NCI-H1930 (cell line): ENCODE measurements at places on chromosomes 7 and 10.

DNA sequence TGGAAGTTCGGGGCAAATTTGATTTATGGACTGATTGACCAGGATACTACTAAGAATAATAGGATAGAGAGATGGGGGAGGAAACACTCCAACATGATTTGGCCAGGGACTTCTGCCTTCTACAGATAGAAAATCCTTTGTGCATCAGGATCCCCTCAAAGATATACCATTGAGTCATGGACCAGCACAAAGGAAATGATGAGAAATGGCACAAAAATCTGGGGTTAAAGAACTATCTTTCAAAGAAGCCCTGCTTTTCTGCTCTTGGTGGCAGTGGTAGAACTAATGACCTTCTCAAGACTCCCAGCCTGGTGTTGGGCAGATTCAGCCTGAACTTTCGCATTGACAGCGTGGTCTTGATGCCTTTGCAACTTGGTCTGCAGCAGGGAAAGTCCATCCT lies 27.6 kb upstream of the LAMB1 start:
- no peak for DNase-seq

- no peak for DNase-seq
Observed at GRCh38 chr7:155545348-155545747, 1.0 kb downstream of the CNPY1 start.

GRCh38 chr10:82190432-82191260 lies 315.7 kb downstream of the NRG3 start:
- no peak for DNase-seq

GRCh38 chr7:131723926-131724325 lies 167.5 kb upstream of the PODXL start:
- no peak for DNase-seq

GRCh38 chr10:116183733-116184511 lies 89.1 kb downstream of the GFRA1 start:
- no peak for DNase-seq

DNA sequence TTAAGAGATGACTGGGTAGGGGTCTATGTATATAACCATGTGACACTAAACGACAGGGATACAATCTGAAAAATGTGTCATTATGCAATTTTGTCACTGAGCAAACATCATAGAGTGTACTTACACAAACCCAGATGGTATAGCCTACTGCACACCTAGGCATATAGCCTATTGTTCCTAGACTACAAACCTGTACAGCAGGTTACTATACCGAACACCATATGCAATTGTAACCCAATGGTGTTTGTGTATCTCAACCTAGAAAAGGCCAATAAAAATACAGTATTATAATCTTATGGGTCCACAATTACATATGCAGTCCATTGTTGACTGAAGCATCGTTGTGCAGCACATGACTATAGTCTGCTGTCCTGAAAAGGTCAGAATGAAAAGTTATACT lies 22.9 kb downstream of the STRIP2 start:
- DNase-seq = no peak

DNA sequence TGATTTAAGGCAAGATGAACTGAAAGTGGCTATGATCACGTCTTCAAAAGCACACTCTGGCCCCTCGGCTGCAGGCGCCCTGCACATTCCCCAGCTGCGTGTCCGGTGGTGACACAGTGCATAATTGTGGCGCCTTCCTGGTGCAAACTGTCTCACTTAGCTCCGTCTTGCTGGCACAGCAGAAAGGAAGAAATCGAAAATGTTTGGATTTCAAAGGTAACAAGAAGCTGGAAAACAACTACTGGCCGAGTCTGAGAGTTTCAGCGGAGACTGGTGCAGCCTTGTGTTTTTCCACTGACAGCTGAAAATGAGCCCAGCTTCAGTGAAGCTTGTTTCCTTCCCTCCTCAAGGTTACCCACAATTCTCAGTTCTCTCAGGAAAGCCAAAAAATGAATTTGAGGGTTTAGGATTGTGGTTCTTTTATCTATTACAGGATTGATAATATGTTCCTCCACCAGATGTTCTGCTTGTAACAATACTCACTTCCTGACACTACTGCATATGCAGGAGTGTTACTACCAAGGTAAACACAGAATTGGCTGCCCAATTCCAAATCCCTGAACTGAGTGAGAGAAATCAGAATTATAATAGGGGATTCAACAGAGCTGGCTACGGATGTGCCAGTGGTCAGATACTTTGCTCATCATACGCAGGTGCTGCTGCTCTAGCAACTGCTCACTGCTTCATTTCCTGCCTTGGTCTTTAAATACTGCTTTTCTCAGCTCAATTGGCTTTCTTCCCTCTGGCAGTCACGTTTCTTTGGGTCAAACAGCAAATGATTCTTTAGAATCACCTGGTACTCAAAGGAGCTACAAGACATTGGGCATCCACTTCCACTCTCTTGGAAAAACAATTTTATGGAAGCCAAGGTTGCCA lies 63.7 kb downstream of the TRUB1 start:
- DNase-seq = no peak

- DNase-seq = no peak
Observed at GRCh38 chr10:79415736-79416577, 29.5 kb downstream of the ZCCHC24 start.

GRCh38 chr7:128431221-128431620 lies 21.4 kb upstream of the IMPDH1 start:
- no peak for DNase-seq

GRCh38 chr7:27647046-27647445 lies 15.6 kb downstream of the HIBADH start:
- DNase-seq = no peak

DNA sequence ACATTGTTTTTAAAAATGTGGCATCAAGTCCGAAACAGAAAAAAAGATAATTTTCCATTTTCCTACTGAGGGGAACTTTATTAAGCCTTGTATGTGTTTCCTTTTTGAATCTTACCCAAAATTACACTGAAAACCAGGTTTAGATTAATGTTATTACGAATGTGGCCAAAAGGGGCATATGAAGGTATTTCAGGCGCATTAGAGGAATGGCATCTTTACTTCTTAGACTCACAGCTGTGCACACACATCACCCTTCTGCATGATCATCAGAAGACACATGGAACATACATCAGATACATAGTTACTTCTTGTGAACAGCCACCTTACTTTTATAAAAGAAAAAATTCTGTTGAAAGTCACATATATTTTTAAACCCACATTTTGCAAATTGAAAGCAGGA lies 58.6 kb upstream of the ZPBP start:
- no peak for DNase-seq

- no peak for DNase-seq
Observed at GRCh38 chr10:96756111-96756903, 36.0 kb upstream of the PIK3AP1 start.

DNA sequence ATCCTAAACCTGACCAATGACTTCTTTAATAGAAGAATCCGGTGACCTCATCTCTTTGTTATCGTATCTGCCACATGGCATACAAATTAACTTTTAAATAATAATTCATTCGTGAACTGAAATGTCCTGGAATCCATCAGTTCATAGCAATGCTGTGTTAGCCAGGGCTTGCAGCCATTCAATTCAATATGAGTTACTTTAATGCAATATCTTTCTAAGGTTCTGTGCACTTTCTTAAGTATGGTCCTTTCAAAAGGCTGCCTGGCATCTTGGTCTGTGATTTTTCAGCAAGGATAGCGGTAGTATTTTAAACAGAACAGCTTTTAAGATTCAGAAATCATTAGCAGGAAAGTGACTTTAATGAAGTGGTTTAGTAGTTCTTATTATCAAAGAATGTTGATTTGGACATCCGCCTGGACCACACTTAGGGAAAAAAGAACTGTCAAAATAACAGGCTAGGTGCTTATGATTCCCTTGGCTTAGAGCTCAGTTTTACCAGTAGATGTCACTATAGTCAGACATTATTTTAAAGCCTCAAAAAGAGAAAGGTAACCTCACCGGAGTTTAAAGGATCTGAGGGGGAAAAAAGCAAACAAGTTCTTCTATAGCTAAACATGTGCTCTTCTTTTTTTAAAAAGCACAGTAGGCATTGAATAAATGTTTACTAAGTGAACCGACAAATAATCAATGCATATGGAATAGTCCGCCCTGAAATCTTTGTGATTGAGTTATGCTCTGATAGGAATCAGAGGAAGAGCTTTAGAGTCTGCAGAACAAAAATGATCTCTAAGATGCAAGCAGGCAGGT lies 22.7 kb downstream of the SLC35G1 start:
- peak; percentile 2 for DNase-seq

DNA sequence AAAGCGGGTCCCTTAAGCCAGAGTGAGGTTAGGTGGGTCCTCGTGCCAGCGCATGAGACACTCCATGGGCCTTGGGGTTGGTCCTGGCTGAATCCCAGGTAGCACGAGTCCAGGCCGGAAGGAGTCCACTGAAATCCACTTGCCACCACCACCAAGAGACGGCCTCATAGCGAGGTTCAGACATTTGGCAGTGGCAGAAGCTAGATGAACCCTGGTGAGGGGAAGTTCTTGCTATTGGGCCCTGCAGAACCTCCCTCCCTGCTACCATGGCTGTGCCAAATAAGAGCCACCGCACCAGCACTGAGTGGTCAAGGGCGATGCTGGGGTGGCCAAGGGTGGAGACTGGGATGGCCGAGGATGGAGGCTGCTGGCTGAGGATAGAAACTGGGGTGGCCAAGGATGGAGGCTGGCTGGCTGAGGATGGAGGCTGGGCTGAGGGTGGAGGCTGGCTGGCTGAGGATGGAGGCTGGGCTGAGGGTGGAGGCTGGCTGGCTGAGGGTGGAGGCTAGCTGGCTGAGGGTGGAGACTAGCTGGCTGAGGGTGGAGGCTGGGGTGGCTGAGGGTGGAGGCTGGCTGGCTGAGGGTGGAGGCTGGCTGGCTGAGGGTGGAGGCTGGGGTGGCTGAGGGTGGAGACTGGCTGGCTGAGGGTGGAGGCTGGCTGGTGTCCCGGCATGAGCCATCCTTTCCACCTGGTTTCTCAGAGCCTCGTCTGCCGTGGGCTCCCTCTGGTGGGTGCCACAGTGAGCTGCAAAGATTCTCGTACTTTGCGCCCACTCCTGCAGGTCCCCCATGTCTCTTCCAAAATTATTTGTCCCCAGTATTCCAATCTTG lies 88.2 kb downstream of the ELFN1 start:
- DNase-seq = no peak

GRCh38 chr10:7534480-7534852 lies 123.6 kb upstream of the SFMBT2 start:
- no peak for DNase-seq

GRCh38 chr7:116139007-116139406 lies 71.3 kb upstream of the TES start:
- no peak for DNase-seq

DNA sequence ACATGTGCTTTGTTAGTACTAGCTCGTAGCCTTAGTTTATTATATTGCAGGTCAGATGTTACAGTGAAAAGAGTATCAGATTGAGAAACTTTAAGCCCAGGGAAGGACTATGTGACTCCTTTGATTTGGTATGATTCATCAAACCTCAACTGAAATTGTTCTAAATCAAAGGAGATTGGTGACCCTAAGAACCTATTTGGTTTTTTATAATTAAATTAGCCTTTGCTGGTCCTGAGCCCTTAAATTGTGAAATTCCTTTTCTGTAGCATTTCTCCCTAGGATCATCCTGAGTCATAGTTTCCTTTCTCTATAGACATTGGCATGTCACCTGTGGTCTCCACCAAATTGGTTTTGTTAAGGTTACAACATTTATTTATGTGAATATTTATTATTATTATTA lies 89.7 kb downstream of the POLR1F start:
- no peak for DNase-seq

GRCh38 chr10:62480196-62480595 lies 106.0 kb downstream of the ZNF365 start:
- no peak for DNase-seq

DNA sequence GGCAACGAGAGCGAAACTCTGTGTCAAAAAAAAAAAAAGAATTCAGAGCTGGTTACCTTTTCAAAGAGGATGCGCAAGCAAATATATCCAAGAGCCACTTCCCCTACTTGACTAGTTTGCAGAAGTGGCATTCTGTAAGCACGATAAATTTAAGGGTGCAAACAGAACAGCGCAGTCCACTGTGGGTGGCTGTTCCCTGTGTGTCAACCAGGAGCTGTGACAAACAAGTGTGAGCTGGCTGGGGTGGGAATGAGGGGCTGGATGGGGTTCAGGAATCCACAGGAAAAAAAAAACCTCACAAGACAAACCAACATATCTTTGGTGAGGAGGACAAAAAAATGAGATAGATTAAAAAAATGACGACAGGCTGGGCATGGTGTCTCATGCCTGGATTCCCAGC lies 15.9 kb downstream of the GUSB start:
- no peak for DNase-seq

DNA sequence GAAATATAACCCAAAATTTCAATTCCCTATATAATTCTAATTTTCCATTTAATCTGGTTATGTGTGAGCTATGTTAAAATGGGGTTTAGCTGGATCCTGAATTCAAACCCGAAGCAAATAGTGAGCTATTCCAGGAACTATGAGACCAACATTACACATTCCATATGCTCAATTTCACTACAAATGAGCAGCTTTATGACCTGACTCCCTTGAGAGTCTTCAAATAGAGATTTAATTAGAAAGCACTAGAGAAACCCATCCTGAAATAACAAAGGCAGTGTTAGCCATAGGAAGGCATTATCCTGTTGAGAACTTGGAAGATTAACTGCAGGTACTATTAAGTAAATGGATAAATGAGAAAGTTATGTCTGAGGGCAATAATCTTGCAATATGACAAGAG lies 890.0 kb downstream of the GRM8 start:
- peak; percentile 15 for DNase-seq

DNA sequence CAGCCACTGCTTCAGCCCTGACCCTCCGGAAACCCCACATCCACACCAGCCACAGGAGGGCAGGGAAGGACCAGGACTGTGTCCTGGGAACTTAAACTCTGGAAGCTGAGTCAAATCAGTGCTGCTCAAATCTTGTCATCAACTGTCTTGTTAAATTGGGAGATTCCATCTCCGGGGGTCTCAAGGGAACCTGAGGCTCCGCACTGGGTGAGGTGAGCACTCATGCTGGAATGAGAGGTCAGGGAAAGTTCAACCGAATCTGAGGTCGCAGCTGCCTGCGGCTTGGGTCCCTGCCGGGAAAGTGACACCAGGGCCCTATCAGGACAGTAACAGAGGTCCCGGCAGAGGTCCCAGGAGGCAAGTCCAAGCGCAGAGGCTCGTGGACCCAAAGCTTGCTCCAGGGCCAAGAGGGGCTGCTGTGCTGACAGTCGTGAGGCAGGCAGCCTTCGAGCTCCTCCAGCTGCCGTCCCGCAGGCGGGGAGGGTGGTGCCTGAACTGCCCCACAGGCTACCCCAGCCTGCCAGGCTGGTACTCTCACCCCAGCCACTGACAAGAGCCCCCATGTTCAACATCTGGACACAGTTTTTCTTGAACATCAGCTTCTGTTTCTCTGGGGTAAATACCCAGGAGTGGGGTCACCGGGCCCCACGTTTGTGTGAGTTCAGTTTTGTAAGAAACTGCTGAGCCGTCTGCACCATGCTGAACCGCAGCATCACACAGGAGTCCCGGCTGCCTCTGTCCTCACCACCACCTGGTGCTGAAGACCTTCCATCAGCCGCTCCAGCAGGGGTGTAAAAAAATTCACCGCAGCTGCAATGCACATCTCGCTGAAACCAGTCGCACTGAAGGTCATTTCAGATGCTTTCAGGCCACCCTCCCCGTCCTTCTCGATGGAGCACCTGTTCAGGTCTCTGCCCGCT lies 101.0 kb downstream of the DIP2C start:
- DNase-seq = no peak

GRCh38 chr10:29555091-29555745 lies 79.6 kb downstream of the SVIL start:
- no peak for DNase-seq
